ENCODE measurements at places on chromosomes 5 and 9. TPM values are rescaled to one million over a fixed set of nuclear protein-coding genes. Genes with fewer than 3 reads are reported as not detected.

Gene ST8SIA4
- total RNA-seq = 5.6 TPM

Gene PPP2R2B
- total RNA-seq = not detected

Gene CCL19
- total RNA-seq = 1.1 TPM

Gene GMCL2
- total RNA-seq = not detected

Gene FRMPD1
- 0.92 TPM for total RNA-seq

Gene SOWAHA
- total RNA-seq = not detected

Gene BNC2
- 4.4 TPM for total RNA-seq

Gene PCDHA5
- total RNA-seq = 0.09 TPM

Gene ESM1
- 0.26 TPM for total RNA-seq

Gene RGMB
- 15.1 TPM for total RNA-seq

Data from heart right ventricle (tissue), 16 donors.